ENCODE measurements at places on chromosomes 2 and 18. TPM values are rescaled to one million over a fixed set of nuclear protein-coding genes. Genes with fewer than 3 reads are reported as not detected.

TMEM200C gene
- 1.1 TPM for polyA plus RNA-seq

FBXO15 gene
- 25.9 TPM for polyA plus RNA-seq

IL1F10 gene
- polyA plus RNA-seq = not detected

CFAP65 gene
- polyA plus RNA-seq = 2.5 TPM

MYO1B gene
- 8.6 TPM for polyA plus RNA-seq

KCNJ3 gene
- polyA plus RNA-seq = 18.5 TPM

TMEM127 gene
- 13.6 TPM for polyA plus RNA-seq

PJVK gene
- 6.1 TPM for polyA plus RNA-seq

ACTG2 gene
- not detected for polyA plus RNA-seq

YES1 gene
- 2.1 TPM for polyA plus RNA-seq

LCT gene
- polyA plus RNA-seq = not detected

C2orf72 gene
- 3.6 TPM for polyA plus RNA-seq

RAB31 gene
- 13.1 TPM for polyA plus RNA-seq
